ENCODE measurements at places on chromosomes 6 and 20. TPM values are rescaled to one million over a fixed set of nuclear protein-coding genes. Genes with fewer than 3 reads are reported as not detected.

DNA sequence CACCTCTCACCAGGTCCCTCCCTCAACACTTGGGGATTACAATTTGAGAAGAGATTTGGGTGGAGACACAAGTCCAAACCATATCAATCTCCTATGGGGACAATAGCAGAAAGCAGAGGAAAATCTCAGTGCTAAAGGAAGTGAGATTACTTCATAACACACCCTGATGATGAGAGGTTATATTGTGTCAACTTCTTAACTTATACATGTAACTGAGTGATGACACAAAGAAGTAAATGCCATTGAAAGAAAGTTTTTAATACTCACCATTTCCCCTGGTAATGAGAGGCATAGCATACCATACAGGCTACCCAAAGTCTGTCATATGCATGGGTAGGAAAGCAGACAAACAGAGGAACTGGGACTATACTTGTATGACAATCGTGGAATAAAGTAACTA is 137.2 kb downstream of the MMUT start:
- no peak overlapping the region for H3K27ac ChIP-seq
- no peaks in the 10 kb centered on the region for H3K4me1 ChIP-seq
- no peak for DNase-seq
- H3K4me3 ChIP-seq, result no peak overlapping the region
- H3K27me3 ChIP-seq, result no peaks in the 10 kb centered on the region
- H3K36me3 ChIP-seq, result no peaks in the 10 kb centered on the region

DNA sequence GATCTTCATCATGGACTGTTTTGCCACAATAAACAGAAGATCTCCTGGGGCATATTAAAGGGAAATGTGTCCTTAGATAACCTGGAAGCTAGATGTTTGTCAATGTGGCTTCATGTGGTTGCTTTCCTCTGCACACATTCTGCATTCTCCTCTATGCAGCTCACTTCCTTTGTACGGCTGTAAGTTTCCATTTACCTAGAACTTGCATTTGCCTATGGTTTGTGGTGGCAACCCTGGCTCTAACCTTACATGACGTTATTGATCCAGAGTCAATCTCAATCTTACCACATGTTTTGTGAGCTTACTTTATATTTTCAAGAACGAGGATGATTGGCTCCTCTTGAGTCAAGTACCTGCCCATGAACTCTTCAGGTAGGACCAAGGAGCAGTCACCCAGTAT is 863.1 kb downstream of the MAFB start:
- H3K27ac ChIP-seq, result no peak overlapping the region
- no peaks in the 10 kb centered on the region for H3K4me1 ChIP-seq
- H3K4me3 ChIP-seq, result no peak overlapping the region
- no peaks in the 10 kb centered on the region for H3K27me3 ChIP-seq
- DNase-seq, result no peak
- H3K36me3 ChIP-seq, result no peaks in the 10 kb centered on the region

Gene CLVS2
- polyA plus RNA-seq, result not detected

Gene RUNX2
- polyA plus RNA-seq, result 4.7 TPM

Gene HLA-DMB
- 8.2 TPM for polyA plus RNA-seq
